Activated CD4-positive, alpha-beta T cell treated with anti-CD3 and anti-CD28 coated beads for 48 hours (primary cell): ENCODE measurements at places on chromosomes 12 and 14.

- no peak for DNase-seq
Measured at GRCh38 chr12:104928036-104928745, 29.9 kb downstream of the SLC41A2 start.

GRCh38 chr14:51337520-51337919, 97.5 kb downstream of the TMX1 start:
- DNase-seq: no peak

DNA sequence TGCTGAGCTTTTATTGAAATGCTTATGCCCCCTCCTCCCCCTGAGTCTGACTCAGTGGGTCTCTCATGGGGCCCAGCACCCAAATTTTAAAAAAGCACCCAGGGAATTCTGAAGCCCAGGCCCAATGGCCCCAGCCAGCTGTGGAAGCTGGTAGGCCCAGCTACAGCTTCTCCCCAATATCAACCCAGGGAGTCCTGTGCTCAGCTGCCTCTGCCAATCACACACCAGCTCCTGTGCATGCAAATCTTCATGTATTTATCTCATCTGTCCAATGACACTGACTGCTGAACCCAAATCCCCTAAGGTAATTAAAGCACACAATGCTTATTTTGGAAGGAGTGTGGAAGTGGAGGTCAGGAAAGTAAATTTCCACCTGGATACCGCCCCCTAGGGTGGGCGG, 76.3 kb downstream of the CCDC88C start:
- no peak for DNase-seq

DNA sequence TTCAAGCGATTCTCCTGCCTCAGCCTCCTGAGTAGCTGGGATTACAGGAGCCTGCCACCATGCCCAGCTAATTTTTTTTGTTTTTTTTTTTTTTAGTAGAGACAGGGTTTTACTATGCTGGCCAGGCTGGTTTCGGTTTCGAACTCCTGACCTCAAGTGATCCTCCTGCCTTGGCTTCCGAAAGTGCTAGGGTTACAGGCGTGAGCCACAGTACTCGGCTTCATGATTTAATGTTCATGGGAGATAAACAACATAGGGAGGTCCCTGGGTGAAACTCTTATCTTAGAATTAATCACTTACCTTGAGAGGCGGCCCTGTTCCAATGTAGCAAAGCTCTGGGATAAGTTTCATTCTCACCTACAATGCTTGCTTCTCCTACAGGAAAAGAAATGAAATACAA, 48.3 kb downstream of the SEL1L start:
- no peak for DNase-seq

GRCh38 chr12:71157601-71158233, at the start of gene TSPAN8:
Gene TSPAN8, minus strand, starts transcription at chr12:71157999. Its CDS starts 321 bp downstream, at chr12:71157678.
- DNase-seq: no peak

GRCh38 chr12:26269562-26270284, 74.3 kb downstream of the SSPN start:
- DNase-seq: no peak

- DNase-seq: no peak
Measured at GRCh38 chr12:40127408-40127807, 21.5 kb upstream of the SLC2A13 start.

DNA sequence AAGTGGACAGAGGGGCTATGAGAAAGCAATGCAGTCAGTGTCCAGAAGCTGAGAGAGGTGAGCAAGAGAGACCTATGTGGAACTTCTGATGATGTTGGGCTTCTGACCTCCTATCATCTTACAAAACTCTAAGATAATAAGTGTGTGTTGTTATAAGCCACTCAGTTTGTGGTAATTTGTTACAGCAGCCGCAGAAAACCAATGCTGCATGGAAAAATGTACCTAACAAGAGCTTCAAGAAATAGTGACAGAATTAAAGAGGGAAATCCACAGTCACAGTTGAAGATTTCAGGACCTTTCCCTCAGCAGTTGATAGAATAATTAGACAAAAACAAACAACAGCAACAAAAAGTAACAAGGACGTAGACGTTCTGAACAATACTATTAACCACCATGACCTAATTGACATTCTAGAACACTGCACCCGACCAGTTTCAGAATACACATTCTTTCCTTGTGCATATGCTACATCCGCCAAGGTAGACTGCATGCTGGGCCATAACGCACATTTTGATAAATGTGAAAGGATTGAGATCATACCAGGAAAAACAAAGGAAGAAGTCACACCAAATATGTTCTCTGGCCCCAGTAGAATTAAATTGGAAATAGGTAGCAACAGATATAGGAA, 1.8 kb upstream of the EVL start:
- peak; percentile 52 for DNase-seq

DNA sequence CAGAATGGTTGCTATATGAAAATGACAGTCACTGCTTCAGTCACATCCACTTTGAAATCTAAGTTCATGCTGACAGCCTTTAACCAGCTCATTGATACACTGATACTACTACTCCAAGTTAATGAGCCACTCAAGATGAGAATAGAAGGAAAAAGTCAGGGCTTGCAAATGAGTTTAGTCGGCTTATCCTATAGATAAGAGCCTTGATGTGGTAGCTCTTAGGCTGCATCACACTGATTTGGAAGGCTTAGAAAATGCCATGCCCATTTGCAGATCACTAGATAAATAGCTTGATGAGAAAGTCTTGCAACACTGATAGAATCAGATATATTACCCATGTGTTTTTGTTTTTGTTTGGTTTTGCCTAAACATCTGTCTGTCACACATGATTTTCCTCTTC, 251.4 kb upstream of the ATXN7L3B start:
- DNase-seq: no peak

GRCh38 chr12:104494793-104495158, 38.0 kb downstream of the CHST11 start:
- no peak for DNase-seq

DNA sequence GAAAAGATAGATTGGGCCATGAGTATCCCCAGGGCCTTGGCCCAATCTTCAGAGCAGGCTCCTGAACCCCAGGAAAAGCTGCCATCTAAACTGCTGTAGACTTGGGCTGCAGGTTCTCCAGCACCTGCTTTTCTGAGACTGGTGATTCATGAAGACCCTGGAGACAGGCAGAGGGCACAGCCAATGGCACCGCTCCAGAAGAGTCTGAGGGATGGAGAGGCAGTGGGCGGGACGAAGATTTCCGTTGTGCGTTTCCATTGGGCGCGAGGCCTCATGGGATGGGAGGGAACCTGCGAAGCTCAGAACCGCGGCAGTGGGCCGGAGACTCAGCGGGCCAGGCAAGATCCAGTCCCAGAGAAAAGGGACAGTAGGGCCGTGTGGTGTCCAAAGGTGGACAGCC, 375.1 kb downstream of the IPO8 start:
- DNase-seq: no peak

DNA sequence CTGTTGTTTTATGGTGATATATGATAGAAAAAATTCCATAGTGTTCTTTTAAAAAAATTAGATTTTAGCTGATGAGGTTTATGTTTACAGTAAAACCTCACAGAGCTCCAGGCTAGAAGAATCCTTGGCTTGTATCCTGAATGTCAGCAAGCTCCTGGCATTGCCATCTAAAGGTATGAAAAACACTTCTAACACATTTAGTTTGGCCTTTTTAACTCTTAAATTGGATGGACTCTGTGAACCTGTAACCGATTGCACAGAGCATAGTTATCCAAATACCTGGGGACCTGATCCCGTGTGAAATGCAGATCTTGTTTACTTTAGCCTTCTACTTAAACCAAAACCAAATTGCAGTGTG, 241.1 kb upstream of the DCN start:
- DNase-seq: no peak

GRCh38 chr12:58540480-58541299, 379.6 kb downstream of the LRIG3 start:
- peak; percentile 37 for DNase-seq

DNA sequence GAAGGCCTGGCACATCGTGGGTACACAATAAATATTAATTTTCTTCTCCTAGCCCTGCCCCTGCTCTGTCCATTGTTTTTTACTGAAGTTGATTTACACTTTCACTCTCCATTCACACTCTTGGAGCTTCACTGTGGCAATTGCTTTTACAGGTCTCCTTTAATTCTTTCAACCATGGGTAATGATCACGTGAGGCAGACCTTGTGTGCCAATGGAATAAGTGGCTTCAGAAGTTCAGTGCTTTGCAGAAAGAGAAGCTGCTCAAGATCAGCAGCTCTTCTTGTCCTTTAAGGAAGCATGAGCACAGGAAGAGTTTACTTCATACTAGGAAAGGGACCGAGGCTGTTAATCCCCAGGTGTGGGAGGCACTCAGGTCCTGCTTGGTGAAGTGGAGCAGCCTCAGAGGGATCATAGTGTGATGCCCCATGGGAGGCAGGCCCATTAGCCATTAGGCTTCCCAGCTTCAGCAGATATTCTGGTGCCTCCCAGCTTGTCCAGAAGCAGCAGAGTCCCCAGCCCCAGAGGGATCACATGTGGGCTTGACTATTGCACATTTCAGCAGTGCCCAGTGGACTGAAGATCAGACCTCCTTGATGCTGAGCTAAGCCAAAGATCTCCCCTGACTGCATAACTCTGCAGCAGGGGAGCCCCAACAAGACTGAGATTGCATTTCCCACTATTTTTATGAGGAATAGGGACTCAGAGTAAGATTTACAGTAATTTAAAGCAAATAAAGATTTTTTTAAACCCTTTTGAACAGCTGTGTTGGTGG, 5.0 kb upstream of the SLC35F4 start:
- DNase-seq: no peak

DNA sequence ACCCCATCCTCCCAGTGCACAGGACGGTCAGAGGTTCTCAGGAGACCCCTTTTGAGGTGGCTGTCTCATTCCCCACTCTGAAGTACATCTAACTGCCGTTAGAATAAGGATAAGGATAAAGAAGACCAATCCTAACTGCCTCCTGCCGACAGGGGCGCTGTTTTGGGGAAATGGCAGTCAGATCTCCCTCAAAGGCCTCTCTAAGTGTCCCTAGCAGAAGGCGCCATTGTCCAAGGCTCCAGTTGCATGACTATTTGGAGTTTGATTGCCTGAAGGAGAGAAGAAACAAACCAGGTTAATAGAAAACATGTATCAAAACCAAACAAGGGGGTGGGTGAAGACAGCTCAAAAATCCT, 29.1 kb upstream of the KLRB1 start:
- DNase-seq: peak; percentile 23

DNA sequence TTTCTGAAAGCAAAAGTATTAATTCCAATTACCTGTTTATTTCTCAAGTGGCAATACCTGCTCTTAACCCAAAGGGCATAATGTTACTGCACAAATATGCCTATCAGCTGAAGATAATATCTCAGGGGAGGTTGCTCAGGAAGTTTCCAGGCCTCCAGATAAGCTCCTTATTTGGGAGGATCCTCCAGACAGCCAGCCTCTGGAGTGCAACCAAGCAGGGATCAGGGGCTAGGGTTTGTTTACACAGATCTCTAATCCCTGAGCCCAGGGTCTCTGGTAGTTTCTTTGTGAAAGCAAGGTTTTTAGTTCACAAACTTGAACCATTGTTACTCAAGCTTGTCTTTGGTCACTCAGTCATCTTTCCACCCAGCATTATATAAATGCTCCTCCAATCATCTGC, 124.4 kb downstream of the SLC38A4 start:
- no peak for DNase-seq

- DNase-seq: no peak
Measured at GRCh38 chr14:24096545-24097181, 2.6 kb downstream of the PCK2 start.

DNA sequence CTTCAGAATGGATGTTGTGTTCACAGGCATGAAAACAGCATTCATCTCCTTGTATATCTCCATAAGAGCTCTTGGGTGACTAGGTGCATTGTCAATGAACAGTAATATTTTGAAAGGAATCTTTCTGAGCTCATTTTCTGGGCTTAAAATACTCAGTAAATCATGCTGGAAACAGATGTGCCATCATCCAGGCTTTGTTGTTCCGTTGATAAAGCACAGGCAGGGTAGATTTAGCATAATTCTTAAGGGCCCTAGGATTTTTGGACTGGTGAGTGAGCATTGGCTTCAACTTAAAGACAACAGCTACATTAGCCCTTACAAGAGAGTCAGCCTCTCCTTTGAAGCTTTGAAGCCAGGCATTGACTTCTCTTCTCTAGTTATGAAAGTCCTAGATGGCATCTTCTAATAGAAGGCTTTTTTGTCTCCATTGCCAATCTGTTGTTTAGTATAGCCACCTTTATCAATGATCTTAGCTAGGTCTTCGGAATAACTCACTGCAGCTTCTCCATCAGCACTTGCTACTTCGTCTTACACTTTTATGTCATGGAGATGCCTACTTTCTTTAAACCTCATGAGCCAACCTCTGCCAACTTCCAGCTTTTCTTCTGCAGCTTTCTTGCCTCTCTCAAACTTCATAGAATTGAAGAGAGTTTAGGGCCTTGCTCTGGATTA, 79.6 kb upstream of the PSMA6 start:
- no peak for DNase-seq

DNA sequence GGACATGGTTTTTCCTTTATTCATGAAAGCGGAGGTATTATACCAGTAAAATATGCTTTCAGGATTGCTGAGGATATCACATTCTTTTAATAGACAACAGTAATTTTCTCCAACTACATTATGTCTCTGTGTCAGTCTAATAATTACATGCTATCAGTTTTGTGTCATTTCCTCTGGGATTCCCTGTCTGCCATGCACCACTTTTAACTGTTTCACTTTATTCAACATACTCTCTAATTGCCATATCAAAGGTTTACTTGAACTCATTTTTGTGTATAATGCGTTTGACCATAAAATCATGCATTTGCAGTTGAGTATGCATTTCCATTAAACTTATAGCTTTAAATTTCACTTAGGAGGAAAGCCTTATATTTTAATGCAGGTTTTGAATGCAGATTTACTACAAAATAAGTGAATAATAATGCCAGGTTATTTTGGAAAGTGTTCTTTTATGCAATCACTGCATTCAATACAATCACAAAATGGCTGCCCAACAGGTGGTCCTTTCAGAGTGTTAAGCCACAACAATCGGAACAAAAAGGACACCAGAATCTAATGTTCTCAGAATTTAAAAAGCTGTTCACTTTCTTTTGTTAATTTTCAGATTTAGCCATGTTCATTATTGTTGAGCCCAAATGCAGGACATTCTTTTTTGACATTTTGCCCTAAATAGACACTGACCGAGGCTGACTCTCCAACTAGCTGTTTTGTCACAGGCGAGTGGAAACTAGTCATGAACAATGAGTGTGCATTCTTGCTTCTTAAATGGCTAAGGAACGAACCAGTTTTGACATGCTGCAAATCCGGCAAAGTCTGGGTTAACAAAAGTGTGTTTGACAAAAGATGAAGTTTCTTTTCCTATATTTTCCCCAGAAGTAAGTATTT, 40.9 kb downstream of the MBIP start:
- DNase-seq: no peak

DNA sequence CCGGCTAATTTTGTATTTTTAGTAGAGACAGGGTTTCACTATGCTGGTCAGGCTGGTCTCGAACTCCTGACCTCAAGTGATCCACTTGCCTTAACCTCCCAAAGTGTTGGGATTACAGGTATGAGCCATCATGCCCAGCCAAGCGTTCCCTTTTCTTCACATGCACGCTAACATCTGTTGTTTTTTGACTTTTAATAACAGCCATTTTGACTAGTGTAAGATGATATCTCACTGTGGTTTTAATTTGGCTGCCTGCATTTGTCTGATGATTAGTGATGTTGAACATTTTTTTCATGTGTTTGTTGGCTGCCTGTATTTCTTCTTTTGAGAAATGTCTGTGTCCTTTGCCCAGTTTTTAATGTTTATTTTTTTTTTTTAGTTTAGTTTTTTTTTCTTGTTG, 10.2 kb upstream of the YARS2 start:
- DNase-seq: no peak

- DNase-seq: no peak
Measured at GRCh38 chr12:47977046-47977771, 13.8 kb downstream of the TMEM106C start.

- no peak for DNase-seq
Measured at GRCh38 chr14:91654836-91655235, 77.0 kb downstream of the CATSPERB start.

- no peak for DNase-seq
Measured at GRCh38 chr12:1948883-1949282, 30.4 kb upstream of the CACNA2D4 start.
